M059J (cell line): ENCODE measurements at places on chromosomes 12 and 14. TPM values are rescaled to one million over a fixed set of nuclear protein-coding genes. Genes with fewer than 3 reads are reported as not detected.

The PDE3A gene
- 13.5 and 18.9 TPM in 2 replicates for total RNA-seq

The CABP1 gene
- not detected in 2 replicates for total RNA-seq

The SERPINA9 gene
- not detected in 2 replicates for total RNA-seq

The PMCH gene
- total RNA-seq, result not detected in 2 replicates

The REP15 gene
- total RNA-seq, result 1.2 TPM in 1 of 2 replicates, not detected in the other

The DTX3 gene
- total RNA-seq, result 20.1 and 21.4 TPM in 2 replicates

The SLC38A4 gene
- total RNA-seq, result 2.7 and 3.3 TPM in 2 replicates

The TMEM119 gene
- total RNA-seq, result 0.05 TPM in 1 of 2 replicates, not detected in the other

The CMTM5 gene
- total RNA-seq, result not detected in 2 replicates

The E2F7 gene
- total RNA-seq, result 27.4 and 36.7 TPM in 2 replicates

The GARIN6 gene
- total RNA-seq, result not detected in 2 replicates

The FOXA1 gene
- total RNA-seq, result not detected in 2 replicates

The GNB3 gene
- total RNA-seq, result 0.57 TPM in 1 of 2 replicates, not detected in the other

The RIMBP2 gene
- total RNA-seq, result 0.47 and 0.81 TPM in 2 replicates

The SLCO1B1 gene
- 0.12 and 0.27 TPM in 2 replicates for total RNA-seq

The DEGS2 gene
- total RNA-seq, result 0.10 TPM in 1 of 2 replicates, not detected in the other

The ZNF891 gene
- 0.32 and 0.44 TPM in 2 replicates for total RNA-seq

The PLD4 gene
- not detected in 2 replicates for total RNA-seq

The LMNTD1 gene
- 0.32 and 2.2 TPM in 2 replicates for total RNA-seq

The ANG gene
- total RNA-seq, result 2.8 and 3.0 TPM in 2 replicates

The RAN gene
- total RNA-seq, result 435 and 579 TPM in 2 replicates

The SERPINA10 gene
- total RNA-seq, result not detected in 2 replicates

The SLC17A8 gene
- not detected in 2 replicates for total RNA-seq

The KRT3 gene
- not detected in 2 replicates for total RNA-seq
